NB4 (cell line): ENCODE measurements at places on chromosomes 2 and 18.

DNA sequence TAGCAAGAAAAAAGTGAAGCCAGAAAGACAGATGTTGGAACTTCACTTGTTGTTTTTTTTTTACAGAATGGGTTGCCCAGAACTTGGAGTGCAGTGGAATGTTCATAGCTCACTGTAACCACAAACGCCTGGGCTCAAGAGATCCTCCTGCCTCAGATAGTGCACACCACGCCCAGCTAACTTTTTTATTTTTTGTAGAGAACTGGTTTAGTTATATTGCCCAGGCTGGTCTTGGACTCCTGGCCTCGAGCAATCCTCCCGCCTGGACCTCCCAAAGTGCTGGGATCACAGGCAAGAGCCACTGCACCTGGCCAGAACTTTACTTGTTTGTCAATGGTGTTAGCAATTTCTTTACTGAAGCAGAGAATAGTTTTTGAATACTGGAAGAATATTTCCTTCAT lies 11.9 kb upstream of the ASPRV1 start:
- DNase-seq = no peak

DNA sequence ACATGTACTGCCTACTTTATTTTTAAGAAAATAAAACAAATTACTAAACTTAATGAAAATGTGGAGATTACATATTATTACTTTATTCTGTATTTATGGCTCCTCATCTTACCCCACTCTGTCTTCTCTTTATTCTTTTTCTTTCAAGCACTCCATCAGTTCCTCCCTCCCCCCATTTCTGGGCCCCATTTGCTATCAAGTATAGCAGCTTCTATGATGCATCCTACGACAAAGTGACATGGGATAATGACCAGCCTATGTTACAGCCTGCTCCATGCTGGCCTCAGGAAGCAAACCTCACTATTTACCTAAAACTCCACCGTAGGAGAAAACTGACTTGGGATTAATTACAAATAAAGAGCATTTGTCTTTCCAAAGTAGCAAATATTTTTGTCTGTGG lies 58.8 kb downstream of the RND3 start:
- no peak for DNase-seq

GRCh38 chr2:61233581-61233980 lies 71.6 kb downstream of the C2orf74 start:
- peak; percentile 13 for DNase-seq

DNA sequence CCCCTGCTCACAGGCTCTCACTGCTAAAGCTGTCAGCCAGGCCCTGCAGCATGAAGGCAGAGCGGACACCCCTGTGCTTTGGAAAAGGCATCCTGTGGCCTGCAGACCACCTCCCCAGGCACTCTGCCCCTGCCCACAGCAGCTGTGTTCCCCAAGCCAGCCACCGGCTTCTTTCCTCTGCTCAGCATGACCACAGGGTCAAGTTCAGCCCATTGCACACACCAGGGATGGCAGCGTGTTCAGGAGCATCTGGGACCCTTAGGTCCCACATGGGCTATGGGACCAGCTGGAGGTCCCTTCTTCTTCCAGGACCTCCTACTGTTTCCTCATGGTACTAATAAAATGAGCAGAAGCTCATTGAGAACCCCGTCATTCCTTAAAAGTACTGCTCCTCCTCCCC lies 118.4 kb upstream of the ACAA2 start:
- DNase-seq = no peak

DNA sequence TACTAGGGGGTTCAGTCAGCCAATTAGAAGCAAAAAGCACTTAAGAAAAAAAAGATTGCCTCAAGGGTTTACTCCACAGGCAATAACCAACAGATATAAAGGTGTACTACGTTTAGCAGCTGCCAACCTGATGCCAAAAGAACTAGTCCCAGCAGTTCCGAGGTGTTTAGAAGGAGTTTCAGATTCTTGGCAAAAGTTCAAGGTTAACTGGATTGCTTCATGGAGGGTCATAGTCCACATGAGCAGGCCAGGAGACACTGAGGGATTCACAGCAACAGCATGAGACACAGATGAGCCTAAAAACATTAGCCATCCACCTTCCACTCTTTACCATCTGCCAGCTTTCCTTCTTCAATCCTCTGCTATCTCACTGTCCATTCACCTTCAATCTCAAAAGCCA lies 4.9 kb upstream of the DNAH7 start:
- DNase-seq = no peak

DNA sequence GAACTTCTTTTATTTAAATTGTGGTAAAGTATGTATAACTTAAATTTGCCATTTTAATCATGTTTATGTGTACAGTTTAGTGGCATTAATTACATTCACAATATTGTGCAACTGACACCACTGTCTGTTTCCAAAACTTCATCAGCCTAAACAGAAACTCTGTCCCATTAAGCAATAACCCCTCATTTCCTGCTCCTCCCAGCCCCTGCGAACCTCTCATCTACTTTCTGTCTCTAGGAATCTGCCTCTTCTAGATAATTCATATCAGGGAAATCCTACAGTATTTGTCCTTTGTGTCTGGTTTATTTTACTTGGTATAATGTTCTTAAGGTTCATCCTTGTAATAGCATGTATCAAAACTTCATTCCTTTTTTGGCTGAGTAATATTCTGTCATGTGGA lies 75.1 kb downstream of the BOLA3 start:
- peak; percentile 82 for DNase-seq

- no peak for DNase-seq
Observed at GRCh38 chr2:157444641-157445040, 752 bp upstream of the CYTIP start.

GRCh38 chr18:55024564-55024963 lies 65.3 kb upstream of the CCDC68 start:
- no peak for DNase-seq

- no peak for DNase-seq
Observed at GRCh38 chr2:239693330-239693729, 292.5 kb upstream of the HDAC4 start.

DNA sequence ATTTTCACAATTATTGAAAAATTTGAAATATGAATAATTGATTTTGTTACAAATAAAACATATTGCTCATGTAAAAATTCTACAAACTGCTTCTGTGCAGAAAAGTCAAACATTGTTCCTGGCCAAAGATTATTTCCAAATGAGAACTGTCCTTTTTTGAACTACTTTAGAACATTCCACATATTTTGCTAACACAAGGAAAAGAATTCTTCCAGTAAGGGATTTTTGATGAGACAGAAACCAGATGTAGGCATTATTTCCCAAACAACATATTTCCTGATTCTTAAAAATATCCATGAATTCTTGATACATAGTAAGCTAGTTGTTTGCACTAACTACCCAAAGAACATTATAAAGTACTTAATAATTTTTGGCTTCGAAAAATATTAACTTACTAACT lies 715.2 kb downstream of the CCDC85A start:
- no peak for DNase-seq

GRCh38 chr2:143545949-143546255 lies 416.7 kb downstream of the ARHGAP15 start:
- DNase-seq = no peak
